ENCODE measurements at places on chromosomes 6 and 20. TPM values are rescaled to one million over a fixed set of nuclear protein-coding genes. Genes with fewer than 3 reads are reported as not detected.

HCRTR2 gene
- 30.0 TPM for total RNA-seq

SLC22A16 gene
- total RNA-seq = not detected

CRIP3 gene
- 6.7 TPM for total RNA-seq

HUS1B gene
- 1.4 TPM for total RNA-seq

ELOVL5 gene
- total RNA-seq = 70.4 TPM

CYP39A1 gene
- total RNA-seq = 3.7 TPM

WFDC10A gene
- not detected for total RNA-seq

ECT2L gene
- total RNA-seq = 1.2 TPM

SLA2 gene
- not detected for total RNA-seq
